ENCODE measurements at places on chromosomes 4 and X.

- peak; percentile 3 for DNase-seq
These were observed 17.8 kb downstream of the MFAP3L start for GRCh38 chr4:170008371-170008770.

DNA sequence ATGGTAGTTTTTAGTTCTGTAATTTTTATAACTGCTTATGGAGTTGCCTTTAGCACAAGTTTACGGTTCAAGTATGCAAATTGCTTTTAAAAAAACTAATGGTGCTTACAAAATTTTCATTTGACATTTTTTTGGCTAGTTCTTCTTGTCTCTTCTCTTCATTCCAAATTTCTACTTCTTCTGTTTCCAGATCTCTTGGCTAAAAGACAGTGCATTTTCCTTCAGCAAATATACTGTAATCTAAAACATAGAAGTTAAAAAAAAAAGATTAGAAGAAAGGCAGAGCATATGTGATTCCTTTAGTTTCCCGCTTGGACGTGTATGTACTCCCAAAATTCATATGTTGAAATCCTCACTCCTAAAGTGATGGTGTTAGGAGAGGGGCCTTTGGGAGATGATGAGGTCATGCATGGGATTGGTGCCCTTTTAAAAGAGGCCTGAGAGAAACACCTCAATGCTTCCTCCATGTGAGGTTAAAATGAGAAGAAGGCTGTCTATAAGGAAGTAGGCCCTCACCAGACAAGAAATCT is 132.1 kb upstream of the NPY2R start:
- DNase-seq, result no peak

DNA sequence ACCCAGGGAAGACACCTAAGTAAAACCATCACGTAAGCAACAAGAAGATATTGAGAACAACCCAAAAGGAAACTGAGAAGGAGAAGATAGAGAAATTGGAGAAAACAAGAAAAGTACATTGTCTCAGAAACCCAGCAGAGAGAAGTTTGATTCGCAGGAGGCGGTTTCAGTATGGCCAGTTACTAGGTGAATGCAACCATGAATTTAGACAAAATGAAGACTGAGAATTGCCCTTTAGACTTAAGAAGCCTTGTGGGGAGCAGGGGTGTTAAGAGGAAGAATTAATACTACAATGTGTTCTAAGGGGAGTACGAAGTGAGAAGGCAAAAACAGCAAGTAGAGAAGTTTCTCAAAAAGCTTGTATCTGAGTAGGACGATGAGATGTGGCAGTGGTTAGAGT is 229.3 kb upstream of the NEIL3 start:
- no peak for DNase-seq

DNA sequence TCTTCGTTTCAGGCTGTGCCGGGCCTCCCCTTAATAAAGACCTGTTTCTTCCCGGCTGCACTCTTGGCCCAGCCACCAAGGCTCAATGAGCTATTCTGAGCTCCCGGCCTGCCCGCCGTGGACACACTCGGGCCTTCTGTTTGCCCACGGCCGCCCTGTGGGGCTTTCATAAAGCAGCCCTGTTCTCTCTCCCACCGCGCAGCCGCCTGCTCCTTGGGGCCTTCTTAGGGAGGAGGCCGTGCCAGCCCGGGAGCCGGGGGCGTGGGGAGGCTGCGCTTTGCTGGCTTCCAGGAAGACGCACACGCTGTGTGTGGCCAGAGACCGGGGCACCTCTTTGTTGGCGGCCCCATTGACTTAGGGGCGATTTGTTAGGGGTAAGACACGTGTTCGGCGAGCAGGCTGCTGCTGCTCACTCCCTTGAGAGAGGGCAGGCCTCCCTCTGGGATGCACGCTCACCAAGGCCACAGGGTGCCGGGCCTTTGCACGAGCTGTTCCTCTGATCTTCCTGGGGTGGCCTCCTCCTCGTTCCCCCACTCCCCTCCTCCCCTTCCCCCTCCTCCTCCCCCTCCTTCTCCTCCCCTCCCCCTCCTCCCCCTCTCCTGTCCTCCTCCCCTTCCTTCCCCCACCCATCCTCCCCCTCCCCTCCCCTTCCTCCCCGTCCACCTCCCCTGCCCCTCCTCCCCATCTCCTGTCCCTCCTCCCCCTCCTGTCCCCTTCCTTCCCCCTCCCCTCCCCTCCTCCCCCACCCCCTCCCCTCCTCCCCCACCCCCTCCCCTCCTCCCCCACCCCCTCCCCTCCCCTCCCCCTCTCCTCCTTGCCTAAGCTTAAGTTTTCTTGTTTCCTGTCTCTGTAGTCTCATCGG is 11.3 kb downstream of the BLOC1S4 start:
- no peak for DNase-seq

- peak; percentile 52 for DNase-seq
These were observed 22.4 kb downstream of the PCDH18 start for GRCh38 chr4:137509855-137510282.

- peak; percentile 56 for DNase-seq
These were observed 41.4 kb upstream of the CXCL13 start for GRCh38 chr4:77564231-77564630.

- peak; percentile 84 for DNase-seq
These were observed at the start of gene PRPS2 for GRCh38 chrX:12791257-12792228. PRPS2 (plus strand) TSS chrX:12791412; CDS start chrX:12791498, 86 bp downstream.

GRCh38 chrX:103780336-103781061 is 3.9 kb downstream of the PLP1 start:
- DNase-seq, result no peak

GRCh38 chrX:9816084-9816700 is 30.0 kb downstream of the SHROOM2 start:
- DNase-seq, result peak; percentile 15

DNA sequence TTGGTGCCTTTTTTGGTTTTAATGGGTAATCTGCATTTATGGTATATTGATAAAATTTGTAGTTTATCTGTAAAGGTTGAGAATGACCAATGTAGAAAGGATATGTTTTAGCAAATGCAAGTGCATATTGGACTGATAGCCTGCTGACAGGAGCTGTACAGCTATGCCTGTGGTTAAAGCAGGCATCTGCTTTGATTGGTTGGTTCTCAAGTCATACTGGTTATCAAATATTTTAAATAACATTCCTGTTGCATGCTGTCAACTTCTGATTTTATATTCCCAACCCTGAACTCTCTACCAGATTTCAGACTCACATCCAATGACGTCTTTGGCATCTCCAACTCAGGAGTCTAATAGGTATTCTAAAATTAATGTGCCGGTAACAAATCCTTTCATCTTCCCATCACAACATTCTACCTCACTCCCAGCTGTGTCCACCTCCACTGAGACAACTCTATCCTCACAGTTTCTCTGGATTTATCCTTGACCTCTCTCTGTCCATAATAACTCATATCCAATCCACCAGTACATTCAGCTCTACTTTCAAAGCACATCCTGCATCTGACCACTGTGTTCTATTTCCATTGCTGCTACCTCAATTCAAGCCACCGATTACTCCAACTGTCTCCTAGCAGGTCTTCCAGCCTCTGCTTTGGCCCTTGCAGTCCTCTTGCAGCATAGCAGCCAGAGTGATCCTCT is 125.7 kb downstream of the CAMK2D start:
- no peak for DNase-seq

DNA sequence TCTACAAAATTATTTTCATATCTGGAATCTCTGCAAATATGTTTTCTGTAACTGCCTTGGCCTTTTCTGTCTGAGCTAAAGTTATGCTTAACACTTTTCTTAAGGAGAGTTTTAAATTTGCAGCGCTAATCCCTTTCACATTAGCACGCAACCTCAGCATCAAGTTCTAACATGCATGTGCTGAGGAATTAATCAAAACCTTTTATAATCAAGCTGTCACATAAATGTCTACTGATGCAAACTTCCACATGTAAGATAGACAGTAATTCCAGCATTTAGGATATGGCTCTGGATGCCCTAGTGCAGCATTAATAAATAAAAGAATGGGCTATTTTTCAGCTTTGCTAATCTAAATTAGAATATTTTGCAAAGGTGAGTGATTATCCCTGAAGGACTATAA is 17.5 kb upstream of the NEIL3 start:
- no peak for DNase-seq

DNA sequence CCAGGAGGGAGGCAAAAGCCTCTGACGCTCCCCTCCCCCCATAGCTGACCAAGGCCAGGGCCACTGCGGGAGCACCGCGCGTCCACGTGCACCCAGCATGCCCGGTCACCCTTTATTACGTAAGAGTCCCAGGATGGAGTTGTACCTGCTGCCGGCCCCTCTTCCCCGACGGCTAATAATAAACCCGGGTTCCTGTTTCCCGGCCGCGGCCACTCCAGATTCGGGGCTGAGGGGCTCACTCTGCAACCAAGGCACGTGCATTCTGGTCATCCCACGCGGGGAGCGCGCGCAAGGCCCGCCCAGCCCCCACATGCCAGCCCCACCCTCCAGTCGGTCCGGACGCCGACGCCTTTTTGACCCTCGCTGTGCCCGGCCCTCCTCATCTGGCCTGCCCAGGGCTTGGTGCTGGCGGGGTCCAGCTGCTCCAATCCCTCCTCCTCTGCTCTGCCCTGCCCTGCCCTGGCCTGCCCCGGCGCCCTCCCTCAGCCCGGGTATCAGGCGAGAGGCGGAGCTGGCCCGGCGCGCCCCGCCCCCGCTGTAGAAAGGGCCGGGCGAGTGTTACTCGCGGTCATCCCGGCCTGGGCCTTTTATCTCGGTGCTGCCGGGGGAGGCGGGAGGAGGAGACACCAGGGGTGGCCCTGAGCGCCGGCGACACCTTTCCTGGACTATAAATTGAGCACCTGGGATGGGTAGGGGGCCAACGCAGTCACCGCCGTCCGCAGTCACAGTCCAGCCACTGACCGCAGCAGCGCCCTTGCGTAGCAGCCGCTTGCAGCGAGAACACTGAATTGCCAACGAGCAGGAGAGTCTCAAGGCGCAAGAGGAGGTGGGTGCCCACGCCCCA is 2.6 kb downstream of the MID1IP1 start:
- DNase-seq, result peak; percentile 94

DNA sequence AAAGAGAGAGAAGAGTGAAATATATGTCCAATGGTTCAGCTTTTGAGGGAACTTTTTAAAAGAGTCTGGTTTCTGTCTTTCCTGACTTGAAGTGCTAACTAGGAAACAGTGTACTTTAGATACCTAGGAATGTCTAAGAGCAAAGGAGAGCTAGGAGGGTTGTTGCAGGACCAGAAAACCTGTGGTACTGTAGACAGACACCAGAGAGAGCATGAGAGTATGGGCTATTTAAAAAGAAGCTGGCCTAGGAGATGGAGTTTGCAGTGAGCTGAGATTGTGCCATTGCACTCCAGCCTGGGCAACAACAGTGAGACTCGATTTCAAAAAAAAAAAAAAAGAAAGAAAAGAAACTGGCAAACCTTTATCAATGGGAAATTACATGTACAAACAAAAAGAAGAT is 223.9 kb downstream of the FAT4 start:
- DNase-seq, result no peak

- no peak for DNase-seq
These were observed 7.5 kb upstream of the KLHL5 start for GRCh38 chr4:39054497-39054896.

DNA sequence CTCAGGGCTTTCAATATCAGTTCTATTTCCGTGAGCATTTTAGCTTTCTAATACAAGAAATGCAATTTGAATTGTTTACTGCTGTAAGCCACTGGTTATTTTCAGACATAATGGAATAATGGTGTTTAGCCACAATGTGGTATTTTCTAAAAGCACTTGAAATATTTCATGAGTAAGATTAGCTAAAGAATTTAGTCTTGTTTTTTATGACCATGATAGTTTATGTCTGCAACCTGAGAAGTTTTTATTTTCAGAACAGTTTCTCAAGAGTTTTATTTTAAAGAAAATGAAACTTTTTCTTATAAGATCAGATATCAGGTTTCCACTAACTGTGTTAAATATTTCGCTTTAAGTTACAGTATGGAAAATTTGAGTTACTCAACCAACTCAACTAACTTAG is 60.2 kb downstream of the SLIT2 start:
- no peak for DNase-seq

DNA sequence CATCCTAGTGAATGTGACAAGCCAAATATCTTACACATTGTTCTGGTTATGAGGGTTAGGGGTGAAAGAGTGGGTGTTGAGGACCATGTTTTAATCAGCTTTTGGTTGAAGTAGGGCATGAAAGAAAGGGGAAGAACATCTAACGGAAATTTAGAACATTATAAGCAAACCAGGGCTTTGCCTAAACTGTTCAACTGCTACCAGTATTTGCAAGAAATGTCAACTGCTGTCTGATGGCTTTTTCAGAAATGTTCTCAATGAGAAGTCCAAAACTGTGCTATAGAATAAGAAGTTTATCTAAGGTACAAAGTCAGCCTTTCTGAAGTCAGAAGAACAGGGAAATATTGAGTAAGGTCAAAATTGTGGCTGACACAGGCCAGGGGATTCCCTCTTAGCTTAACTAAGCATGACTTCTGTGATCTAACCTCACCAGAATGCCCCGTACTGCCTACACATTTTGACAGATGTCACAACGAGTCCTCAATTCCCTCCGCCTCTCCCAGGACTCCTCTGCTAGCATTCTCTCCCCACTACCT is 67.1 kb downstream of the DTHD1 start:
- DNase-seq, result no peak

- DNase-seq, result no peak
These were observed 55.2 kb downstream of the LGI2 start for GRCh38 chr4:24975510-24975909.

DNA sequence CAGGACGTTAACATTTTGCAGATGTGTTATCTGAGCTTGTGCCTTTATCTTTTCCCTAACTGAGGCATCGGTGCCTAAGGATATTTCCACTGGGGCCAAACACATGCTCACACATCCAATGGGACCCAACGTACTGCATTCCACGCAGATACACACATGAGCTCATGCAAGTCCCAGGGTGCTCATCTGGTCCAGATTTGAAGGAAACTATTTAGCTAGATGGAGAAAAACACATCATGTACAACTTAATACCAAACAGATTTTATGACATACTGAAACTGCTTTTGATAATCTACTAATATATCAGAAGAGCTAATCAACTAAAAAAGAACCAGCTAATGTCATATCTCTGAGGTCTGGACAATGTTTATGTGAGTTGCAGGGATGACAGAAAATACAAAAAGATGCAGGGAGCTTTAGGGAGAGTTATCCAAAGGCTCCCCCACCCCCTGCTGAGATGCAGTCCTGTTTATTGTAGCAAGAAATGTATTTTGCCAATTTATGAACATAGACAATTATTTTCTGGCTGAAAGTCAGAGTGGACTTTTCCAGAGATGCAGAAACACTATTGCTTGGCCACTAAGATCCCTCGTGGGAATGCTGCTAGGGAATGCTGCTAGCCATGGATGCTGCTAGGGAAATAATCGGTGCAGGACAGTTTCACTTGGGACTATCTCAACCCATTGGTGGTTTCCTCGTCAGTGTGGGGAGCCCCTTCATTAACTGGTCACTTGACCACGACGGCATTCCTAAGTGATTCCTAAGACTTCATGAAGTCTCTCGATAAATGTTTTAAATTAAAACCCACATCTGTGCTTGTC is 172.8 kb downstream of the SMIM20 start:
- no peak for DNase-seq

GRCh38 chr4:175435381-175435783 is 376.7 kb downstream of the GPM6A start:
- DNase-seq, result peak; percentile 95

GRCh38 chr4:15719506-15719905 is 16.6 kb downstream of the BST1 start:
- DNase-seq, result no peak

Measured in NCI-H69 (cell line).